Astrocyte (in vitro differentiated cells and primary cell): ENCODE measurements at places on chromosomes 12 and 14. TPM values are rescaled to one million over a fixed set of nuclear protein-coding genes. Genes with fewer than 3 reads are reported as not detected.
A peak's percentile ranks its signal among the peaks of the same experiment; 100 is the strongest.

Gene POMT2
- total RNA-seq: 50.2 and 53.4 TPM in 2 replicates

Gene FAM222A
- total RNA-seq: 1.2 and 1.4 TPM in 2 replicates

Gene G2E3
- total RNA-seq: 22.4 and 22.8 TPM in 2 replicates

Gene LRCOL1
- total RNA-seq: not detected in 2 replicates

Gene LRFN5
- 1.5 and 1.6 TPM in 2 replicates for total RNA-seq

Gene FITM1
- 0.25 TPM in 1 of 2 replicates, not detected in the other for total RNA-seq

DNA sequence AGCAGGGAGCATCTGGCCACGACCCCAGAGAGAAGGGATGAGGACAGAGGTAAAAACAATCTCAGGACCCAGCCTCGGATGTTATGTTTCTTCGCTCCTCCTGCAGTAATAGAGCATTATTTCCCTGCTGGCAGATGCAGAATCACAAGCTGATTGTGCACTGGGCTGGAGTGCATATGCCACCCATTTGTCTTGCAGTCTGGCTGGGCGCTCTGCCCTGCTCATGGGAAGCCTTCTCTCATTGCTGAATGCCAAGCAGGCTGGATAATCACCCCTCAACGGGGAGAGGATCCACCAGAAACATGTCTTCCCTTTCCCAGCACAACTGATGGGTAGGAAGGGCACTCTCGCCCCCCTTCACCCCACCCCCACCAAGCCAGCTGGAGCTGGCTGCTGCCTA lies 8.5 kb upstream of the VASH1 start:
- no peak for DNase-seq

DNA sequence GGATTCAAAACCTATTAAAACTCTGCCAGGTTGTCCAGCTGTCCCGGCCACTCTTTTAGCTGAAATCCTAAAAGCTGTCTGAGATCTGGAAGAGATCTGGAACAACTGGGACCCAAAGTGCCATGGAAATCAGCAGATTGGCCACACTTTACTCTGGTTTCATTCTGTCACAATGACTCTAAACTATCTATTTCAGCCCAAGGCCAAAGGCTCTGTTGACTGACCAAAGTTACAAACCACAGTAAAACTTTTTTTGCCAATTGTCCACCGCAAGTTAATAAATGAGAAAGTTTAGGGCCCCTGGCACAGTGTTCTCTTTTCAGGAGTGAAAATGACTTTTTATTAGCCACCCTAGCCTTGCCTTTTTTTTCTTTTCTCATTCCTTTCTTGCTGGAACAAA lies 113.4 kb upstream of the CPM start:
- peak; percentile 22 for DNase-seq

DNA sequence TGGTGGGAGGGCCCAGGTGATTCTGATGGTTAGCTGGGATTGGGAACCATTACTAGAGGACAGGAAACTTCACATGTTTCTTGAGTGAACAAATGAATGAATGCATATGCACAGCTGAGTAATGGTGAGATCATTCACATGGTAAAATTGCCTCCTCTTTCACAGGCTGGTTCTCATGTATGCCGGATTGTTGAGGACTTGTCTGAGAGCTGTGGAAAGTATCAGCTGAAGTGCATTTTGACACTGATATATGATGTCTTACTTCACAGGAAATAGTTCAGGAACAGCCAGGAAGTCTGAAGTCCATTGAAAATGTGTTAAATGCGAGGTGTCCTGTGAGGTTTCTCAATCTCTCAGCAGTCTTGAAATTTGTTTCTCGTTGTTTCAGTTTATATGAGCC lies 77.6 kb upstream of the DACT1 start:
- peak; percentile 68 for DNase-seq

GRCh38 chr14:104881369-104881979 lies 16.4 kb downstream of the CEP170B start:
- DNase-seq: no peak

GRCh38 chr14:58709949-58710348 lies 72.2 kb downstream of the DACT1 start:
- DNase-seq: no peak

DNA sequence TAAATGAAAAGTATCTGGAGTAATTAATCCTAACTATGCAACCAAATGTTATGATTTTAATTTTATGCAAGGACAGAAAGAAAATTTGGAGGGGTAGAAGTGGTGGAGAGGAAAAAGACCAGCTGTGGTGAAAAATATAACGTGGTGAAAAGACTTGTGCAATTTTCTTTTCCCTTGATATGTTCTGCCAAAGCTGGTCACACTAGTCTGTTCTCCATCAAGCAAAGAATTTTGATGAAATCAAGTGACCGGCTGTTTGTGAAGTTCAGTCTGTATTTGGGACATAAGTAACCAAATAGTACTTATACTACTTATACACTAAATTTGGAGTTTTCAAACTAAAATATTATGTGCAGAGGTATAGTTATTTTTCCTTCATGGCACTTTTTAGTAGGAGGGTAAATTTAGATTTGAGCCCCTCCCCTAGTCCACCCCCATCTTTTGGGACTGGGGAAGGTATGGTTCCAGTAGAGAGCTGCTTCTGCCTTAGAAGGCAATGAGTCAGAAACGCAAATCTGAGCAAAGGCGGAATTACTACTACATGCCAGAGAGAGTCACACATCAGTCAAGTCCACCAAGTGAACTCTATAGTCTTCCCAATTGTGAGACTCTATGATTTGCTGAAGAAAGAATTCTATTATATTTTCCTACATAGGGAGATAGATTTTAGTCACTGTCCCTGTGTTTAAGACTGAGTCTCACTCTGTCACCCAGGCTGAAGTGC lies 229.7 kb downstream of the SLC25A21 start:
- peak; percentile 46 for DNase-seq

- DNase-seq: no peak
Measured at GRCh38 chr12:52977170-52977569, 28.3 kb downstream of the KRT18 start.
